GM12891 (cell line): ENCODE measurements at places on chromosomes 2 and 18.

DNA sequence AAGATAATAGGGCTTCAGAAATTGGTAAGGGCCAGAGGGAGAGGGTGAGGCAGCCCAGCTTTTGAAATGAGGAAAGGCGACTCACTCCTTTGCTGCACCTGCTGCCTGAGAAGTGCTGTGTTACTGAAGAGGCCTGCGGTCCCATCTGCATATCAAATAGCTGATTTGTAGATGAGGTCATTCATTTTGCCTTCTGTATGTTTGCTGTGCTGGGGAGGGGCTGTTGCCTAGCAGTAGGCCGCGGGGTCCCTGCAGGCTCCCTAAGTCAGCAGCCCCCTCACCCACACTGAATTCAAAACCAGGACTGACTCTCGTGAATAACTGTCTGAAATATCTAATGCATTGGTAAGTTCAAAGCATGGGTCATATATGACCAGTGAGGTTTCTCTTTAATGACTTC lies 377.2 kb downstream of the SOX11 start:
- DNase-seq = no peak

GRCh38 chr2:237900891-237901831 lies 41.7 kb downstream of the RAMP1 start:
- no peak for DNase-seq

DNA sequence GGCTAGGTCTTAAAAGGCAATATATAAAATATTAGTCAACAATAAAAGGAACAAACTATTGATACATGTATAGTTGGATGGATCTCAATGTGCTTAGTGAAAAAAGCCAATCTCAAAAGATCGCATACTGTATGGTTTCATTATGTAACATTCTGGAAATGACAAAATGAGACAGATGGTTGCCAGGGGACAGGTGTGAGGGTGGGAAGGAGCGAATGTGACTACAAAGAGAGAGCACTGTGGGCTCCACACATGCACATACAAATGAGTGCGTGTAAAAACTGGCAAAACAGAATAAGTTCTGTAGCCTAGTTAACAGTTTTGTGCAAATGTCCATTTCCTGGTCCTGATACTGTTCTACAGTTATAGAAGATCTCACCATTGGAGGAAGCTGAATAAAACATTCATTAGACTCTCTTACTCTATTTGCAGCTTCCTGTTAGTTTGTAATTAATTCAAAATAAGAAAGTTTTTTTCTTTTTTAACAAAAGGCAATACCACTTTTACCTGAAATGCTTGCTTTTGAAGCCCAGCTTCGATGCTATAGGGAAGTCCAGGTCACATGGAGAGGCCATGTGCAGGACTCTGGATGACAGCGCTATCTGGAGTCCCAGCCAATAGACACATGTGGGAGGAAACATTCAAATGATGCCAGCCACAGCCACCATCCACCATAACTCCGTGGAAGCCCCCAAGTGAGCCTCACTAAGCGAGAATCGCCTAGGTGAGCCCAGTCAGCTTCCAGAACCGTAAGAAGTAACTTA lies 21.0 kb upstream of the C2orf80 start:
- DNase-seq = no peak

DNA sequence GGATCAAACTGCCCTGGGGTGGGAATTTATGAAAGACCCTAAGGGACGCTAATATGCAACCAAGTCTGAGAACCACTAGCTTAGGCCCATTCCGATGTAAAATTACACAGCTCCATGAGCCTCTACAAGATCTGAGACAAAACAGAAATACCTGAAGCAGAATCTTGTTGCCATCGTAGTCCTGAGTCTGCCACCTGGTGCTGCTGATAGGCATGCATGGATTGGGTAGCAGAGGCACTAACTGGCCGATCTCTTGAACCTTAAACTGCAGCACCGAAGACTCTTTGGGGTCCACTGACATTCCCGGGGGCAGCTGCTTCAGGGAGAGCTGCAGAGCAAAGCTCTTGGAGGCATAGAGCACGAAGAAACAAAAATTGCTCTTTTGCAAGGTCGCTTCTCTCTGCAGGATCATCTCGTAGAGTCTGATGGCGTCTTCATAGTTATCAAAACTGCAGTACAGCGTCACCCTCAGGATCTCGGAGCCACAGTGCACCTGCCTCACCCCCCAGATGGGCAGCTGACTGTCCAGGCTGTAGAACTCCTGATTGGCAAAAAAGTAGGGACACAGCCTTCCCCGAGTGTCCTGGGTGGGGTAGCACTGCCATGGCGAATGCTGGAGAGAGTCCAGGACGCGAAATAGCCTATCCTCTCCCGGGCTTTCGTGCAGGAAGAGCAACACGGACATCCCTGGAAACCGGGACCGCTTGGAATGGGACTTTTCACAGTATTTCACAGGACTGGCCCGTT lies 848 bp downstream of the FAM124B start:
- no peak for DNase-seq

DNA sequence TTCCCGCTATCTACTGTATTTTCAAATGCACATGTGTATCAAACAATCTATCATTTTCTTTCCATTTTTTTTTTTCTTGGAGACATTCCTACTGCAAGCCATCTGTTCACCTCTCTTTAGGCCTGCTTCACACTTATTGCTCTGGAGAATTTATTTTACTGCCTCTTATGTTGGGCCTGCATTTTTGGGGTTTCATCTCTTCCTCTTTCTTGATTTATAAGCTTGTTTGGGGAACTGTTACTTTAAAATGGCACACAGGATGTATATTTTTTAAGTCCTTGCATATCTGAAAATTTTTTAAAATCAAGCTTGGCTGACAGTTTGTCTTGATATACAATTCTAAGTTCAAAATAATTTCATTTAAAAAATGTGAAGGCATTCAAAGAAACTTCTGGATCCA lies 3.5 kb upstream of the RAB27B start:
- no peak for DNase-seq

DNA sequence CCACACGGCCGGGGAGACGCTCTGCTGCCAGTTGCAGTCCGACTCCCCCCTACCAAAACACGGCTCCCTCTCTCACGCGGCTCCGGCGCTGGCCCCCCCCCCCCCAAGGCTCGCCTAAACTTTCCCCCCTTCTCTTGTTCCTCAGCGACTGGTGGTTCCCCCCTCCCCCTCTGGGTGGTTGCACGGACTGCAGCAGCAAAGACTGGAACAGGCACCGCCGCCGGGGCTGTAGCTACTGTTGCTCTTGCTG lies 281 bp downstream of the XPO1 start:
- no peak for DNase-seq

DNA sequence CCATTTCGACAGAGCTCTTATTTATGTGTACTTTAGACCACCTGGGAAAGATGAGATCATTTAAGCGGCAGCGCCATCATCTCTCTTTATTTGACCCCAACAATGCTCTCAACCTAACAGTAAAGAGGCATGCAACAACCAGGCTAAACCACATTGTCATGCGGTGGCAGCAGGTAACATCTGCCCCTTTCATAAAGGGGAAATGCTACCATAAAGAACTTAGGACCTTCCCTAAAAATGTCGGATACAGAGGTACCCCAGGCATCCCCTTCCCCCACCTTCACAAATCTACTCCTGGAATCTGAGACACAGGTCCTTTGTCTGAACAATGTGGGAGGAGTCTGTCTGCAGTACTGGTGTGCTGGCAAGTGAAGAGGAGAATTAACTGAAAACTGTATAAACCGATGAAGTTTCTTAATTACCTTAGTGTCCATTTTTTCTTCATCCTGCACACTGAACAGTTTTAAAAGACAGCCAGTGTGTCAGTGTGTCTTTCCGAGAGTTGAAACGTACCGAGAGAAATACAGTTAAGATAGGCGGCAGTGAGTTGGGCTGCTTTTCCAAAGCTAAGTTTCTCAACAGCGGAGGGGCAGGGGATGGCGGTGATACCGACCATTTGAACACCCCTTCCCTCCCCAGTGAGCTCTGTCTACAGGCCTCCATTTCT lies 1.9 kb downstream of the MEX3C start:
- DNase-seq = no peak

DNA sequence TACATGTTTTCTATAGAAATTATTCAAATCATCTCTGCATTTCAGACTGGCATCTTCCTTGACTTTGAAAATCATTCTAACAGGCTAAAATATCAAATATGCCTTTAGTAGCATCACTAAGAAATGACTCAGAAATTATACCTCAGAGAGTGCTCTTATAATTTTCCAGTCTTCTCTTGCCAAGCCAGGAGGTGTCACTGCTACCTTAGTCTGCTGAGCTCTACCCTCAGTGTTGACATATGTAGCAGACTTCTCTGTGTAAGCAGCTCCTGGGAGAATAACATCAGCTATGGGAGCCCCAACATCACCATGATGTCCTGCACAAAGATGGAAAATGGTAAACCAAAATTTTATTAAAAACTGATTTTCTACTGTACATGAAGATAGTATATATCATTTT lies 31.6 kb downstream of the NDUFS1 start:
- DNase-seq = no peak

DNA sequence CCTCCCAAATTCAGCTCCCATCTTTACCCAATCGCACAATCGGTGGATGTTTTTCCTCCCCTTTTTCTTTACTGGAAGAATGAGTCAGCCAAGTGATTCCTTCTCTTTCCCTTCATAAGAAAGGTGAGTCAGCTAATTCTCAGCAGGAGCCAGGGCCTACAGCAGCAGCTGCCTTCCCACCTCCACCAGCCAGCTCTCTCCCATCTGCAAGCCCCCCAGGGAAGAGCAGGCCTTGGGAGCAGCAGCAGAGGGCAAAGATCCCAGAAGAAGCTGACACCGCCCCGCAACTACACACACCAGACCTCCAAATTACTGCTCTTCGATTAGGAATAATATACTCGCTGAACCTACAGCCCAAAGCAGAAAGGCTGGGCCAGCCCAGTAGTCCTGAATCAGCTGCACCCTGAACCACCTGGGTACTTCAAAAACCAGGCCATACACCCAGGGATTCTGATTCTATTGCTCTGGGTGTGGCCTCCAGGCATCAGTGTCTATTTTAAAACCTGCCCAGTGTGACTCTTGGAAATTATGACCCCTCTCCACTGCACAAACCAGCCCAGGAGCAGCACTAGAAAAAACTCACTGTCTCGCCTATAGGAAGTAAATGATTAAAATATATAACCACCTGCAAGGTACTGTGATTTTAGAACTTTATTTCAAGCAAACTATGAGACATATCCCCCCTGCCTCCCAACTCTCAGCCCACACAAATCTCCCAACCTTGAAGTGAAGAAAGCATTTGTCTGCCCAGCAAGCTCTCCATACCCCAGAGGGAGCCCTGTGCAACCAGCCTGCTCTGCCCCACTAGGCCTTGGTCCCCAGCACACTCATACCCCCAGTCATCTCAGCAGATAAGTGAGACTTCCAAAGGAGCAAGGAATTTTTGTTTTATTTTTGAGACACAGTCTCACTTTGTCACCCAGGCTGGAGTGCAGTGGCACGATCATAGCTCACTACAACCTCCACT lies 7.3 kb downstream of the SFXN5 start:
- DNase-seq = no peak

DNA sequence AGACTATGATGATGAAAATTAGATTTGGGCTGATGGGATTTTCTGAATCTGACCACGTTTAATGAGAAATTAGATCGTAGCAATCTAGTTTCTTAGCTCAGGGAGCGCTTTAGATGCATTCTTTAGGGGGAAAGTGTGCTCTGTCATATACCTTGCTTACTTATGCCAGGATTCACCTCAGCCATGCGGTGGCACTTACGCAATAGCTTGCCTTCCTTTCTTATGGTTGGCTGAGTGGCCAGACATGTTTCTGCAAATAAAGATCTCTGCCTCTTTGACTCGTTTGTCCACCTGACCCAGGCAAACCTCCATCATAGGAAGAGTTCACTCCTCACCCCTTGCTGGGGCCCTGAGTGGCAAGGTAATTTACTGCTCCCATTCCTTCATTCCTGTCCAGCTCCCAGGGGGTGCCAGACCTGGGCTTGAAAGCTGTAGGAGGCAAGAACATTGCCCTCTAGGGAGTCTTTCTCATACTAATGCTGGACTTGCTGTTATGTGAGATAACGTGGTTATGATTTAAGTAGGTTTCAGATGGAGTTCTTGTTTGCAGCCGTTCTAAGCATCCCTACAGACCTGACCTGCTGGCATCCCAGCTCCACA lies 57.1 kb downstream of the FBLN7 start:
- DNase-seq = no peak

- no peak for DNase-seq
Measured at GRCh38 chr2:1024981-1025380, 74.3 kb downstream of the SNTG2 start.

- no peak for DNase-seq
Measured at GRCh38 chr2:109482361-109482861, 131.4 kb downstream of the SEPTIN10 start.

- no peak for DNase-seq
Measured at GRCh38 chr18:61929881-61930640, 37.3 kb upstream of the RNF152 start.

DNA sequence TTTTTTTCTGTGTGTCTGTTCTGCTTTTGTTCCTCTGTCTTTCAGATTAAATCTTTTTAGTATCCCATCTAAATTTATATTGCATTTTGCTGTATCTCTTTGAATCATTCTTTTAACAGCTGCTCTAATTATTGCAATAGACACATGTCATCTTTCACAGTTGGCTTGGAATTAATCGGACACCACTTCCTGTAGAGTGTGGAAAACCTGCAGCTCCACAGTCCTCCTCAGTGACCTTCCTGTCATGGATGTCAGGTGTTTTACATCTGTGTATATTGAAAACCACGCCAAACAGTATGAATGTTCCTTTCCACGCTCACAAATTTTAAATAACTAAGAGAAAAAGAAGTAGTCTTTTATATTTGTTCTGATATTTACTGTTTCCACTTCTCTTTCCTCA lies 135.3 kb downstream of the PXDN start:
- no peak for DNase-seq

DNA sequence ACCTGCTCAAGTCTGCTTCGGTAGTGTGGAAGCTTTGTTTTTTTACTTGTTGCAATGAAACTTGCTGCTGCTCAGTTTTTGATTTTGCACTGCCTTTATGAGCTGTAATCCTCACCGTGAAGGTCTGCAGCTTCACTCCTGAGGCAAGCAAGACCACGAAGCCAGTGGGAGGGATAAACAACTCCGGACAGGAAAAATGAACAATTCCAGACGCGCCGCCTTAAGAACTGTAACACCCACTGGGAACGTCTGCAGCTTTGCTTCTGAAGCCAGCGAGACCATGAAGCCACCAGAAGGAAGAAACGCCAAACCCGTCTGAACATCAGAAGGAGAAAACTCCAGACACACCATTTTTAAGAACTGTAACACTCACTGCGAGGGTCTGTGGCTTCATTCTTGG lies 245.7 kb upstream of the REG3G start:
- DNase-seq = no peak

- no peak for DNase-seq
Measured at GRCh38 chr2:230019742-230020141, 49.0 kb downstream of the SLC16A14 start.

- DNase-seq = no peak
Measured at GRCh38 chr2:78811955-78812610, 213.4 kb upstream of the REG3G start.
